GM10248 (cell line): ENCODE measurements at places on chromosomes 4 and X.

DNA sequence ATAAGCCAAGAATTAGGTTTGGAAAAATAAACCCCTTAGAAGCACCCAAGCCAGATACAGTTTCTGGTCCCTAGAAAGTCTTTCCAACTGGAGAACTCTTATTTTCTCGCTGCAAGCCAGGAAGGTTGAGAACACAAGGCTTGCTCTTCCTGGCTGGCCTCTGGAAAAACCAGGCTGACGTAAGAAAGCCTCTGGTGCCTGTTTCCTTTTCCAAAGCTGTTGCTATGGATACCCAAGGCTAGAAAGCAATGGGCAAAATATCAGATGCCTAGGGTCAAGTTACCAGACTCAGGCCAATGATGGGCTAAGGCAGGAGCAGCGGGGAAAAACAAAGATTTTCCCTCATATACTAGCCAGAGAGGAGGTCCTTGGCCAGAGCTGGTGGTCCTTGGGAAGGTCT lies 281.6 kb downstream of the KLHL13 start:
- no peak for DNase-seq

DNA sequence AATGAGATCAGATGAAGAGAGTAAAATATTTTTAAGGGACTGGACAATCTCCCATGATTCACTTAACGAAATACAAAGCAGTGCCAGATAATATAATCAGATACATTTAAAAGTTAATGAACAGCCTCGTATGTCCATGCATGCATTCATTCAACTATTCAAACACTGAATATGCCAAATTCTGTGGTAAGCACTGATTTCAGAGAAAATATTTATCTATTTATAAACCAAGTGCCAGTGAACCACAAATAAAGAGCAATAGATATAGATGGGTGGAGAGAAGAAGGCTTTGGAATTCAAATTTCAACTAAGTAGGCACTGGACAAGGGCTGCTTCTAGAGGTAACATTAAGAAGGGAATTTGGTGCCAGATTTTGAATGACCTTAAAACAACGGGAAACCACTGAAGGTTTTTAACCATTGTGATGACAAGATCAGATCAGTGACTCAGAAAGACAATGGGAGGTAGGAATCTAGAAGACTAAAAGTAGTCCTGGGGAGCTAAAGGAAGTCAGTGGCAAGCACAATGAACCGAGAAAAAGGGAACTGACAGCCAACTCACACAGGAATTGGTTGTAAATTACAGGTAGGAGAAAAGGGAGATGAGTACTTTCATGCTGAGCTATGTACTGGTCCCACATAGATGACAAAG lies 14.2 kb downstream of the ELOVL6 start:
- no peak for DNase-seq

DNA sequence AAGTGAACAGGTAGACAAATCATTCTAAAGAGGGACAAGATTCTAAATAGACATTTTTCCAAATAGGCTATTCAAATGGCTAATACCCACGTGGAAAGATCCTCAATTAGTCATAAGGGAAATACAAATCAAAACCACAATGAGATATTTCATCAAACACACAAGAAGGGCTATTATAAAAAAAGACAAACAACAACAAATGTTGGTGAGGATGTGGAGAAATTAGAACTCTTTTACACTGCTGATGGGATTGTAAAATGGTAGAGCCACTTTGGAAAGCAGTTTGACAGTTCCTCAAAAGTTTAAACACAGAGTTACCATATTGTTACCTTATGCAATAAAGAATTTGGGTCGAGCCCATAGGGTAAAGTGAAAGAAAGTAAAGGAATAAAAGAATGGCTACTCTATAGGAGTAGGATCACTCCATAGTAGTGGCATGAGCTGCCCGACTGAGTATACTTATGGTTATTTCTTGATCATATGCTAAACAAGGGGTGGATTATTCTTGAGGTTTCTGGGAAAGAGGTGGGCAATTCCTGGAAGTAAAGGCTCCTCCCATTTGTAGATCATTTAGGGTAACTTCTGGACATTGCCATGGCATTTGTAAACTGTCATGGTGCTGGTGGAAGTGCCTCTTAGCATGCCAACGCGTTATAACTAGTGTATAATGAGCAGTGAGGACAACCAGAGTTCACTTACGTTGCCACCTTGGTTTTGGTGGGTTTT lies 58.9 kb upstream of the FAM9C start:
- no peak for DNase-seq

- no peak for DNase-seq
These were observed 29.2 kb downstream of the FHIP1A start for GRCh38 chr4:151438154-151438553.

DNA sequence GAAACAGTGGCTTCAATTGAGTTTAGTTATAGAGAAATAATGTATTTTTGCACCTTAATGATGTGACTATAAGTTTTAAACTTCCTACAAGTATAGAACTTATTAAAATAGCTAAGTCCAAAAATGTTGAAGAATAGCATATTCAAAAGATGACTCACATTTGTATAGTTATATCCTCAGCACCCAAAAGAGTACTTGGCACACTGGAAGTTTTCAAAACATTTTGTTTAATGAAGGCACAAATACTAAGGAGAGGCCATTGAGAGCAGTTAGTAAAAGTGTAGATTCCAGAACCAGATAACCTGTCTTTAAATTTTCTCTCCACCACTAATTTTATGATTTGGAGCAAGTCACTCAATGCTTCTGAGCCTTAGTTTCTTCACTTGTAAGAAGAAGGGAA lies 226.9 kb upstream of the MID1 start:
- DNase-seq = no peak

GRCh38 chr4:170374770-170375169 lies 285.0 kb upstream of the AADAT start:
- peak; percentile 47 for DNase-seq

DNA sequence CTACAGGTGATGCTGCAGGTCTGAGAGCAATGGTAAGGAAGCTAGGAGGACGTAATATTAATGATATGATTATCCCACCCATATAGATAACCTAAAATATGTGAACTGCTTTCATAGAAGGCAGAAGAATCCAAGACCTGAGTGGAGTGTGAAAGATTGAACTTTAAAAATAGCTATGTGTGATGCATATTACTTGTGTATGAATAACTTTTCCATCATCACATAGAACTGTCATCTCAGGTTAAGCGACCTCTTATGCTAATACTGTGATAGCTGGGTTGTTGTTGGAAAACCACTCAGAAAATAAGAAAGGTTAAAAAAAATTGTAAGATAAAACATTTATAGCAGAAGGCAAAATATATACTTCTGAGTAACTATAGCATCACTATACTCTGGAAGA lies 90.3 kb downstream of the SLC4A4 start:
- DNase-seq = no peak

DNA sequence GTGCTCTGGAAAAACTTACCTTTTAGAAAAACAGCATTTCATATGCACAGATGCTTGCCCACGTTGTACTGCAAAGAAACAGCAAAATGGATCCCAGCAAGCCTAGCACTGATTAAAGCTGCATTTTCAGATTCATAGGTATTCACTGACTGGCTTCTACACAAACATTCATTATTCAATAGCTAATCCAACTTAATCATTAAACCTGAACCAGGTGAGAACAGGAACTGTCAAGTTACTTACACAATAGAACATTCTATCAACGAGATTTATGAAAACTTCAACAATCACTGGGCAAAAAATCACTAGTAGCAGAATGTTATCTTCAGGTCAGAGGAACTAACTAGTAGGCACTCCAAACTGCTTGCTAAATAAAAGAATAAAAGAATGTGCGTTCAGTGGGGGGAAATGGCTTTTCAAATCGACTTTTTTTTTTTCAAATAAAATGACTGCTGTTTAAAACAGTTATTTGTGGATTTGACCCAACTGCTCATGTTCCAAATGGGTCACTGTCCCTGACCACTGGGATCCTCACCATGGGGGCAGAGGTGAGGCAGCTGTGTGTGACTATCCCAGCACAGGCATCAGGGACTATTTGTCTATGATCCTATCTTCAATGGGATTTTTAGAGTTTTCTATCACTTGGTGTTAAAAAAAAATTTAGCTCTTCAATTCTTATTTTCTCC lies 42.3 kb downstream of the STX18 start:
- DNase-seq = no peak

- DNase-seq = no peak
These were observed 150.0 kb downstream of the SPRY1 start for GRCh38 chr4:123546573-123547060.

DNA sequence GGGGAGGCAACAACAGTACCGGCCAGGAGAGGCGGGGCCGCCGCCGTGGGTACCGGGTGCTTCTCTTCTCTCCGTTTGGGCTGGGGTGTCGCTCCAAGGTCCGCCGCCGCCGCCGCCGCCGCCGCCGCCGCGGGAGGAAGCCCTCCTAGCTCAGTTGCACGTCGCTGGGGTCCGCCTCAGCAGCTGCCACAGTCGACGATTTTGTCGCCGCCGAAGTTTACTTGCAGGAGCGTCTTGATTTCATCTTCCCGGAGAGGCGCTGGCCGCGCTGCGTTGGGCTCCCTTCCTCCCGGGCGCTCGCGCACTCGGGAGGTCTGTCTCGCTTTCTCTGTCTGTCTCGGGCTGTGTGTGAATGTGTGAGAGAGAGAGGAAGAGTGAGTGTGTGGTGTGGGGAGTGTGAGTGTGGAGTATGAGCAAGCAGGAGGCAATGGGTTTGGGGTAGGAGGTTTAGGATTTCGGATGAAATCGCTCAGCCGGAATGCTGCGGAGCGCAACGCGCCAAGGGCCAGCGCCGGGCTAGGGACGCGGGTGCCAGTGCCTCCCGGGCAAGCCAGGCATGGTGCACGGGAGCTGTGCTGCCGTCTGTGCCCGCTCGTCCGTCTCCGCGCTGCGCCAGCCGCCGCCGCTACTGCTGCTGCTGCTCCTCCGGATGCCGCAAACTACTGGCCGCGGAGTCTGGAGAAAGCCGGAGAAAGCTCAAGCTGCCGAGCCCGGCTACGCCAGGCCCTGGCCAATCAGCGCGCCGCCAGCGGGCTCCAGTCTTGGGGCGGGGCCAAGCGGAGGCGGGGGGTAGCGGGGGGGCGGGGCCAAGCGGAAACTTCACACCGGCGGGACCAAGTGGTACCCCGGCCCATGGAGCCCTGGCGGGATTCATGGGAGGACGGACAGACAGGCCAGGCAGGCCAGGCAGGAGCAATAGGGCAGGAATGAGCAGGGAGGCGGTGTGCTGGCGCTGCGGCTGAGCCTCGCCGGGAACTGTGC lies at the start of gene PCDH19:
Gene PCDH19 (minus strand): TSS at position 664 of the 981 bp plus-strand sequence. CDS start 1,676 bp downstream, outside the sequence.
- DNase-seq = peak; percentile 15

DNA sequence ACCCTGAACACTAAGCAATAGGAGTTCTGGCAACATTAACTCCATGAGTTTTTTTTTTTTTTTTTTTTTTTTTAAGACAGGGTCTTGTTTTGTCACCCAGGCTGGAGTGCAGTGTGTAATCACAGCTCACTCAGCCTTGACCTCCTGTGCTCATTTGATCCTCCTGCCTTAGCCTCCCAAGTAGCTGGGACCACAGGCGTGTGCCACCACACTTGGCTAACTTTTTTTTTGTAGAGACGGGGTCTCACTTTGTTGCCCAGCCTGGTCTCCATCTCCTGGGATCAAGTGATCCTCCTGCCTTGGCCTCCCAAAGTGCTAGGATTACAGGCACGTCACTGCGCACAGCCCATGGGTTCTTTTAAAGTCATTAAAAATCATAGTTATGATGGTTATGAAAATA lies 5.1 kb downstream of the RHOH start:
- DNase-seq = no peak

GRCh38 chrX:17888421-17888820 lies 27.3 kb upstream of the RAI2 start:
- no peak for DNase-seq

- no peak for DNase-seq
These were observed 264.6 kb downstream of the SPRY1 start for GRCh38 chr4:123661080-123661737.

DNA sequence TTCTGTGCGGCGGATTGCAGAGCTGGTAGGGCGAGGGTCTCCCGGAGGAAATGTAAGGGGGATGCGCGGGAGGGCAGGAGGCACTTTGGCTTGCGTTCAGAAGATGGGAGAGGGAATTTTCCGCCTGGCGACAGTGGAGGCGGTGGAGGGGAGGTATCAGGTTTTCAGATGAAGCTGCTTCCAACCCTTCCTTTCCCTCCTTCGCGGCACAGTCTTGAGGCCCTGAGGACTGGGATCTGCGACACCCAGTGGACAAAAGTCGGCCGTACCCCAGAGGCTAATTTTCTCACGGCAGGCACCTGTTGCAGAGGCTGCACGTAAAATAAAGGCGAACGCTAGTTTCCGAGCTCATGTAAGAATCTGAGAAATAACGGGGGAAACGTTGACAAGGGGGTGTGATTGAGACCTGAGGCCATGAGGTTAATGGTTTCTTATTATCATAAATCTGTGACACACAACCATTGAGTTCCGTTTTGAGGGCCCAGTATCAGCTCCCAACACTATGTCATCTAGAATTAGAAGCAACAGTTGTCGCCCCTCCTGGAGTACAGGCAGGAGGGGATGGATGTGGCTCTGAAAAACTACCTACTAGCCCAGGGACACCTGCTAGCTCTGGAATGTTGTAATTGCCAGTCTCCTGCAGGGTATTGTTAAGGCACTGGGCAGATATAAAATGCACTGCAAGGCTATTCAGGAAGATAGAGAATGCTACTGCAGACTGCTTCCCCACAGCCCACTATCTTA lies 1.1 kb downstream of the ZCCHC18 start:
- peak; percentile 34 for DNase-seq

DNA sequence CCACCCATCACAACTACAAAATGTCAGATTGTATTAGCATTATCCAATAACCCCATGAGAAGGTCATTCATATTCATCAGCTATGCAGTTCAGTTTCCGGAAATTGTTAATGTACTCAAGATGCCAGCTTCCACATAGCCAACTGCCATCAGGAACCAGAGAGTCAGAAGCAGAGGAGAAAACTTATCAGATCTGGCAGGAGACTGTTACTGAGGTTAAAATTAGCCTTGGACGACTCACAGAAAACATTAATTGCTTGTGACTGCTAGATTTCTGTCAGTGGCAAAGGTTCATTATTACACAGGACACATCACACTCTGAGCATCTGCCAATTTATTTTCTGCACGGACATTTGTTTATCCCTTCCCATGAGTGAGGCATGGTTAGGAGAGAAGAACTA lies 352.8 kb downstream of the DHRSX start:
- no peak for DNase-seq

GRCh38 chrX:18203631-18204030 lies 17.1 kb downstream of the BEND2 start:
- no peak for DNase-seq

GRCh38 chr4:27930291-27930690 lies 1069.7 kb downstream of the STIM2 start:
- no peak for DNase-seq

- DNase-seq = no peak
These were observed 283.8 kb upstream of the ARSJ start for GRCh38 chr4:114263233-114263632.

GRCh38 chrX:106725931-106726330 lies 570 bp upstream of the RNF128 start:
- DNase-seq = no peak

- DNase-seq = no peak
These were observed 24.6 kb downstream of the NYX start for GRCh38 chrX:41471786-41472185.

DNA sequence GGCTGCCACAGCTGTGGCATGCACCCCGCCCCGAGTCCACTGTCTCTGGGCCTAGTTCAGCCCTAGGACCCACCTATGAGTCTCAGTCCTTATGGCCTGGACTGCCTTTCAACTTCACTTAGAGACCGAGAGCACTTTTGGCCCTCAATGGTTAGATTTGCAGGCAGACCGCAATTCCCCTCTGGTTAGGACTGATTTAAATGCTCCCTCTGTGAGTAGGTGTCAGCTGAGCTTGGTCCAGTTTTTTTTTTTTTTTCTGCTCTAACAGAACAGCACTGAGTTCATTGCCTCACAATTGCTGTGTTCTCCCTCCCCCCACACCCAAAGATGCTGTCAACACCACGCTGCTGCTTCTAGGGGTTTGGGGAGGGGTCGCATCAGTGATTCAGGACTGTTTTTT lies 143.2 kb downstream of the BMP15 start:
- no peak for DNase-seq
